ENCODE measurements at places on chromosomes 3 and 15.

- no peak for DNase-seq
Measured at GRCh38 chr3:4719046-4719501, 225.9 kb downstream of the ITPR1 start.

DNA sequence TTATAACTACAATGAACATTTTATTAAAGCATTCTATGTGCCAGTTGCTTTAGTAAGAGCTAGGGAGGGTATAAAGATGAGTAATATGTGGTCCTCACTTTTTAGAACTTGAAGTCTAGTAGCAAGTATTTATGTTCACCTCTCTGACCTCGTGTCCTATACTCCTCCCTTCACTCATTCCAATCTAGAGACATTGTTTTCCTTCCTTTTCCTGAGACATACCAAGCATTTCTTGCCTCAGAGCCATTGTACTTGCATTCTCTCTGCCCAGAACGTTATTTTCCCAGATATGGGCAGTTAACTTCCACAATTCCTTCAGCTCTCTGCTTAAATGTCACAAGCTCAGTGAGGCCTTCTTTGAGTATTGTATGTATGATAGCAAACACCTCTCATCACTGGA lies 408.6 kb downstream of the PDCD6IP start:
- DNase-seq = no peak

DNA sequence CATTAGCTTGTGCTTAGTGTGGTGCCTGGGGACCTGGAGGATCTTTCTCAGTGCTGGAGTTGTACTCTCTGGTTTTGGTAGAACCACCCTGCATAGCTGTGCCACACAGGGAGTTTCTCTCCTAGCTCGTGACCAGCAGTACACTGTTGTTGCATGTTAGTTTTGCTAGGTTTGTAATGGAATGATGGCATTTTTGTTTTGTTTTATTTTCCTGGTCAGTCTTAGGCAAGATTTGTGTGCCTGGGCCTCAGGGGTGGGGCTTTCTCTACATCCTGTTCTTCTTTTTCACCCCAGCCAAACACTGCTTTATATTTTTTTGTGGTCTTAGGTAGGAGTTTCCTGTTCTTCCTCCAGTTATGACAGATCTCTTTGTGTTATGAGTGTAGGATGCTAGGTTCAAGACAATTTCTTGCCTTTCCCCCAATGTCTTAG lies 534.5 kb upstream of the KCNMB2 start:
- no peak for DNase-seq

GRCh38 chr3:72309661-72310418 lies 524.9 kb upstream of the PROK2 start:
- no peak for DNase-seq

DNA sequence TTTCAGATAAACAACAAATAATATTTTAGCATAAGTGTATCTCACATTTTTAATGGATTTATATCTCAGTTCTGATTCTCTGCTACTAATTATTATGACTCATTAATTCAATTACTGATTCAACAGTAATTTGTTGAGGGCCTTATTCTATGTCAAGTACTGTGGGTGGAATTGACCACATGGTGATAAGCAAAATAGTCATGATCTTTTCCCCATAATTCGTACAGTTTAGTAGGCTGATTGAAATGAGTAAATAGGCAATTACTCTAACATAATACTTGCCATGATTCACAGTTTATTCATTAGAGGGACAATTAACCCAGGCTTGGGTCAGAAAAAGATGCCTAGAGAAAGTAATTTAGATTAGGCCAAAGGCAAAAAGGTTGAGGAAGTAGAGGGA lies 60.9 kb upstream of the SLC4A7 start:
- DNase-seq = no peak

GRCh38 chr15:61879219-61879618 lies 181.0 kb downstream of the VPS13C start:
- DNase-seq = no peak

- no peak for DNase-seq
Measured at GRCh38 chr3:16288664-16289063, 23.7 kb downstream of the OXNAD1 start.

DNA sequence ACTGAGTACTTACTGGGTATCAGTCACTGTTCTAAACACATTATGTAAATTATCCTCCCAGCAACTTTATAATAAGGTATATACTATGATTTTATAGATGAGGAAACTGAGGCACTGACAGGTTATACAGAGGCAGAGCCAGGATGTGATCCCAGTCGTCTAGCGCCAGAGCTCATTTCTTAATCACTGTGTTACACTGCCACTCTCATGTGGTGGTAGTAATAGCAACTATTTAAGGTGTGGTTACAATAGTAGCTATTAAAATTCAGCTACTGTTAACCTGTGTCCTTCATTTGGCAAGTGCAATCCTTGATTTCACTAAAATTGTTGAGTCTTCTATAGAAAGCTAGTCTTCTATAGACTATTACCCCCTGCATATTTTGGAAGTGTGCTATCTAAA lies 43.1 kb upstream of the TRPC1 start:
- DNase-seq = no peak

DNA sequence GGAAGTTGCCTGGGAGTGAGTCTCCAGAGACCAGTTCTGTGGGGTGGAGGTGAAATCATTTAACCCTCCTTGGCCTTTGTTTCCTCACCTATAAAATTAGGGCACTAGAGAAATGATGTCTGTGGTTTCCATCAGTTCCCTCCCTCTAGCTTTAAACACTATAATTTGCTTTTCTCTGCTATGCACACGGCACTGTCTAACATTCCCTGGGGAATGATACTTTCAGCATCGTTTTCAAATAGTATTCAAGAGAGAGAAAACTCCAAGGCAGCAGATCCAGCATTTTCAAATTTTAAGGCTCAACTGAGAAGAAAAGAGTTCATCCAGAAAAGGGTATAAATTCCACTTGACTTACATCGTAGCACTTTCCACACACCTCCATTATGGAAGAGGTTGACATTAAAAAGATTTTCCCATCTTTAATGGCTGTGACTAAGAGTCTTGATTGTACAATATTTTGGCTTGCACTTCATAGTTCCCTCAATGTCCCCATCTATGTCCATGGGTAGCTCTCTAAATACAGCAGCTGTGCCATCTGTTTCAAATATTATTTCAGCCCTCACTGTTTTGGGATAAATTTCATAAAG lies 137.7 kb upstream of the ZPLD1 start:
- no peak for DNase-seq

DNA sequence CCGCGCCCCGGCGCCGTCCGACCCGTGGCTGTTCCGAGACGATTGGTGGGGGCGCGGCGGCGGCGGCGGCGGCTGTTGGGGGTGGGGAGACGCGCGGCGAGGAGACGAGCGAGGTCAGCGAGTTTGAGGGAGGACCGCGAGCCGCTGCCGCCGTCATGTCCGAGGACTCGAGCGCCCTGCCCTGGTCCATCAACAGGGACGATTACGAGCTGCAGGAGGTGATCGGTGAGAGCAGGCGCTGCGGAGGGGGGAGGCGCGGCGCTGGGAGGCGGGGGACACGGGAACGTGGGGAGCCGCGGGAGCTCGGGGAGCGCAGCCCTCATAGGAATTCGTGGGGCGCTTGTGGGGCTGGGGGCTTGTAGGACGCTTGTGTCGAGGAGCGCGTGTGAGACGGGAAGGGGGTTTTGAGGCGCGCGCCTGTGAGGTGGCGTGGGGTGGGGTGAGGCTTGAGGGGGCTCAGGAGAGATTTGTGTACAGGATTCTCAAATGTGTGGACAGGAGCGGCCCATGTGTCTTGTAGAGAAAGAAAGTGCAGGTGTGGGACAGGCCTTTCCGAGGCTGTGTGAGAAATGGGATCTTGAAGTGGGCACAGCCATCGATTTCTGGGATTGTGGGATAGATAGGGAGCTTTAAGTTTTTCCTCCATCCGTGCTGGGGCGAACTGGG lies 518 bp downstream of the OXSR1 start:
- no peak for DNase-seq

DNA sequence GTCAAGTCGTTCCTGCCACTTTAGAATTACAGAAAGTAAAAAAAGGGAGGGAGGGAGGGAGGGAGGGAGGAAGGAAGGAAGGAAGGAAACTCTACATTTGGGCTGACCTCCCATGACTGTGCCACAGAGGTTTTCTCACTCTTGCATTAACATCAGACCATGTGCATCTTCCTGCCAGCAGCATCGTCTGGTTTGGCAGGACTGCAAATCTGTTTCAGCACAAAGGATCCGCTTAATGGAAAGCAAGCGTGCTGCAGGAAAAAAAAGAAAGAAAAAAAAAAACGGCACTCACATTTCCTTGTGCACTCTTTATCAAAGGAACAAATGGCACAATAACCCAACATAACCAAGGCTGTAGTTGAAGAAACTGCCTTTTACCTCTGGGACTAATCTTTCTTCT lies 148.8 kb upstream of the HES1 start:
- no peak for DNase-seq

DNA sequence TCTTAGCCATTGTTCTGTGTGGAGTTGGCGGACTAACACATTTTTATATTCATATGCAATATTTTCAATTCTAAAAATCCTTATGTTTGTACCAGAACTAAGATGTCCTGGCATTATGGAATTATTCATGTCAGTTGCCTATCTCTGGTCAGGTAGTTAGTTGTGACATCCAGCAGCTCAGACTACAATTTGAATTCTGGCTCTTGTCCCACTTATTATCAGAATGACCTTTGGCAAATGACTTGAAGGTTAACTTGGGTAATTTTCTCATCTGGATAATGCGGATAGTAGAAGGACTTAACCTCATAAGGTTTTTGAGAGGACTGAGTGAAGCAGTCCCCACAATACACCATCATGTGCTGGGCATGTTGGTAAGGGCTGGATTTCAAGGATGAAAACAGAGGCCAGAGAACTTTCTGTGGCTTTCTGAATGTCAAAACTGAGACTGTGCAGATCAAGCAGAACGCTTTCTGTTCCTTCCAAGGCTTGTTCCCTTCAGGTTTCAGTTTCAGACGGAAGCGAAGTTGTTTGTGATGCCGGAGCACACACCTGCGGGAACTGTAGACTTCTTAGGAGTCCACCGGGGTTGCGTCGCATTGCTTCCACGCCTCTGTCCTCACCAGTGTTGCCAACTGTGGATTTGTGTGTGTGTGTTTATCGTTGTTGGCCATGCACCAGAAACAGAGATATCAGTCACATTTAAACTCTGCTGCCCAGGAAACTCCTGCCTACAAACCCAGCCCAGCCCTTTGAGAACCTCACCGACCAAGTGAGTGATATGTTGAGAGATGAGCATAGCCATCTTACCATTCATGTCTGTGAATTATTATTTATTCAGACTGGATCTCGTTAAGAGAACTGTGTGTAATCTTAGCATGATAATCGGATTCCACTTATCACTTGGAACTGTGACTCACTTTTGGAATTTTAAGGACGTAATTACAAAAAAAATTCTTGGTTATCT lies 76.0 kb downstream of the PTPRG start:
- DNase-seq = no peak

GRCh38 chr3:26535151-26535550 lies 87.4 kb upstream of the LRRC3B start:
- DNase-seq = no peak

GRCh38 chr15:53789654-53790375 lies 30.4 kb upstream of the WDR72 start:
- no peak for DNase-seq

DNA sequence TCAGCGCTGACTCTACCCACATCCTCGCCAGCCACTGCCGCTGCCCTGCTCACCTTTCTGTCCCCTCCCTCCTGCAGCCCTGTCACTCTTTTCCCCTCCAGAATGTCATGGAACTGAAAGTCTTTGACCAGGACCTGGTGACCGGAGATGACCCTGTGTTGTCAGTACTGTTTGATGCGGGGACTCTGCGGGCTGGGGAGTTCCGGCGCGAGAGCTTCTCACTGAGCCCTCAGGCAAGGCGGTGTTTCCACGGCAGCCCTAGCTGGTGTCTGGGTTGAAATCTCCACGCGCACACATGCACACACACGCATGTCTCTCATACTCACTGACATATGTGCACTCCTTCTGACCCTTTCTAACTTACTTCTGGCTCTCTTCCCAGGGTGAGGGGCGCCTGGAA lies 2.0 kb downstream of the PLA2G4B start:
- DNase-seq = no peak

DNA sequence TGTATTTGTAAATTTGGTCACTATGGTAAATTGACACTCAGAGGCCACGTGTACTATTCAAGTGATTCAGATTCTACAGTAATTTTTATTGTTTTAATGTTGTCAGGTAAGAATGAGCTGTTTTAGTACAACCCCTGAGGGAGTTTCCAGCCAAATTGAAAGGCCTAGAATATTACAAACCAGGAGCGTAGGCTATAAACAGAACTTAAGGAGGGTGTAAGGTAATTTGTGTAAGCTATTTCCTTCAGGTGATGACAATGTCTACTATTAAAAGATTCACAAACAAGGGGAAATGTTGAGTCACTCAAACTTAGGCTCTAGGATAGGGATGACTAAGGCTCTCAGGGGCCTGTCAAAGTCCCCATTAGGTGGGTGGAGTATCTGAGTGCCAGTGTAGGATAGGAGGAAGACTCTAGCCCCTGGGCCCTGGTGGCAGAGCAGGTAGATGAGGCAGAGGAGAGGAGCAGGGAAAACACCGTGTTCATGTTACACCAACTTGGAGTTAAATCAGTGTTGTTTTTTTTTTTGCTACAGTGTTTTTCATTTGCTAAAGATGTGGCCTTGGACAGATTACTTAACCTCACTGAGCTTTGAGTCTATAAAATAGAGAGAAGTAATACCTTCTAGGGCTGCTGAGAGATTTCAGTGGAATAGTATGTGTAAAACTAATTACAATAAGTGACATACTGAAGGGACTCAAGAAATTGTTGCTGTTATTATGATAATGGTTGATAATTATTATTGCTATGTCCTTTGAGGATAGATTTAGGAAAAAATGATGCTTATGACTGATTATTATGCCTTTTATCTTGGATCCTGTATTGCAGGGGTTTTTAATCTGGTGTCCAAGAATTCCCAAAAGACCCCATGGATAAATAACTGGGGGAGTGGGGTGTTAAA lies 10.3 kb downstream of the TM4SF1 start:
- DNase-seq = no peak

DNA sequence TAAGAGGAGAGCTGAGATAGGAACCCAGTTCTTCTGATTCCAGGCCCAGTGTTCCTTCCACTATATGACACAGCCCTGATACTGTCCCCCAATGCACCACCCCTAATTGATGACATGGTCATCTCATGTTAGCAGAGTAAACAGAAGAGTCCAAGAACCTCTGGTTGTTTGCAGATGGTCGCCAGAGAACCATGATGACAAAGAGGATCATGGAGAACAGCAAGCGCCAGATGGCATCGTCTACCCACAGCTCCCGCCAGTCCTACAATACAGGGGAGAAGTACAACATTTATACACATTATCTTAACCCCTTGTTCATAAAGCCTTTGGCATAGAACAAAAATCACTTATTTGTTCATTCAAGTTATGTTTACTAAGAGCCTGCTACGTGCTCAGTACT lies 18.5 kb upstream of the VPS39 start:
- no peak for DNase-seq

DNA sequence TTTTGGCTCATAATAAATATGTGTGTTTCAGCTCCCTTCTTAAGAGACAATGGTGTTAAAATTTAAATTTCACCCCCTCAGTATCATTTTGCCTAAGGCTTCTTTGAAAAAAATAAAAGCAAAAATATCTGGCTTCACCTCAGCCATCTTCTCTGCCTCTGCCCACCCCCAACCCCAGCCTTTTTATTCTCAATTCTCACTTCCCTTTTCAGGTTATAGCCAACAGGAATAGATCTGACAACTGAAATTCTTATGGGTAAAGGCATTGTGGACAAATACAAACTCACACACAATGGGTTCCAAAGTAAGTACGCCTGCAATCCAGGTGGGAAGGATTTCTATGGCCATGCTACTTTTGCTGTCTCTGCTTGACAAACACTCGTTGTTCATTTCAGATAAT lies 399.0 kb upstream of the ARRDC4 start:
- no peak for DNase-seq
